Activated CD4-positive, alpha-beta T cell treated with anti-CD3 and anti-CD28 coated beads, Interleukin-2, amount 50 U/mL, for 48 hours (primary cell): ENCODE measurements at places on chromosomes 16 and 17.

DNA sequence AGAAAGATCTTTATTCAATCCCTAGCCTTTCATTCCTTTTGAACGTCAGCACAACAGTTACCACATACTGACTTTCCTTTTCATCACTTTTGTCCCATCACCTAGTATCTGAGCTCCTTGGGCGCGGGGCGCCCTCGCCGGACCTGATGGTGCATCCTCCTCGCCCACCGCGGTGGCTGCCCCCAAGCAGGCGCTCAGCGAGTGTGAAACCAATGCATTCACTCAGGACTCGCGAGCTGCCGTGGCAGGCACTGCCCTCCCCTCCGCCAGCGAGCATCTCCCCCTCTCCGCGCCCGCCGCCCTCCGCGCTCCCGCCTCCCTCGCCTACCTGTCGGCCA is 756 bp downstream of the KLHL11 start:
- no peak for DNase-seq

- DNase-seq: peak; percentile 71
Observed at GRCh38 chr16:89357055-89357816, 133.1 kb downstream of the ANKRD11 start.

- peak; percentile 57 for DNase-seq
Observed at GRCh38 chr16:47143677-47144558, at the start of gene NETO2. TSS of gene NETO2 (minus strand) at chr16:47143945. CDS start at chr16:47143612, 333 bp downstream.

DNA sequence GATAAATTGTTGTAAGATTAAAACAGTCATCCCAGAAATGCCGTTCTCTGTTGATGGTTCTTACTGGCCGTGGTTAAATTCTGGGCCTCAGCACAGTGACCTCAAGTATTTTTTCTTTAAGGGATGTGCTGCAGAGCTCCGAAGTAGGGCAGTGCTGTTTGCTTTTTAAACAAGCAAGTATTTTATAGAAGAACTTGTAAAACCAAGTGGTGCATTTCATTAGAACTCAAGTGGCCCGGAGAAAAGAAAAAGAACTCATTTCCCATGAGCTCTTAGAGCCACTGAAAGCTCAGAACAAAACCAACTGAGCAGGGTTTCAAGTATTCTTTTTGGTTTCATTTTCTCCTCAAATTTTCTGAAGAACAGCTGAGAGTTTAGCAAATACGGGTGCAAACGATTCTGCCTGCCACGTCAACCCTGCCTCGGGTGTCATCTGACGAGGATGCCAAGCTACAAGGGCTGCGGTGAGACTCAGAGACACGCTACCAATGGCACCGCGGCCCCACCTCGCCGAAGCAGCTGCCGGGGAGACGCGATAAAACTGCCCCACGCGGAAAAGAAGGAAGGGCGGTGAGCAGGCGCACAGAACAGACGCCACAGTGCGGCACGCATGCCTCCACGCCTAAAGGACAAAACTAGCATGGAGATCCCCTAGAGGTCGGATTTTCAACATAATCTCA is 6.3 kb downstream of the LMF1 start:
- DNase-seq: peak; percentile 76

- DNase-seq: no peak
Observed at GRCh38 chr17:49061524-49061943, 64.3 kb downstream of the IGF2BP1 start.

DNA sequence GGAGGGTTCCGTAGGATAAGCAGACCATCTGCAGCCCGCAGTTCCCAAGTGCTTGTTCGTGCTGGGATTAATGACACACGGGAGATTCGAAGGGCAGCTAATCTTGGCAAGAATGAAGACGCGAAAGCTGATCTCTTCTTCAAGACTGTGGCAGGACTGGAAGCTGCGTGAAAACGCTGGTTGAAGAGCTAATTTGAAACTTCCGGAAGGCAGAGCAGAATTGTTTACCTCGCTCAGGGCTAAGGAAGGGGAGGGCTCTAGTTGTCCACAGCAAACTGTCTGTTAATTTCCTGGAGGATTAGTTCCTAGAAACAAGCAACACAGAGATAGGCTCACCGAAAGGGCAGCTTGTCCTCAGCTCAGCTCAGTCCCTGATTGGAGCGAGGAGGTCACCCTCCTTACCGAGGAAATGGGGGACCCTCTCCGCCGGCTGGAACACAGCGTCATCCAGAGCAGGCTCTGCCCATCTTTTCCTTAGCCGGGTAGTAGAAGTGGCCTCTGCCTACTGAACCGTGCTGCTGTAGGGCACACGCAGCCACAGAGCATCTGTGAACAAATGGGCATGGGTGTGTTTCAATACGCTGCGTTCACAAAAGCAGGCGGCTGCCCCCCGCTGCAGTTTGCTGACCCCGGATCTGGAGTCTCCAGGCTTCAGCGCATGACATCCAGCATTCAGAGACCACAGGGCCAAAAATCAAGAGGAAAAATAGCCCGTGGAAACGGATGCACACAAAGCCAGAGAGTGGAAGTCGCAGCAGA is 16.7 kb upstream of the BAIAP2 start:
- DNase-seq: peak; percentile 41

GRCh38 chr16:89883346-89884040 is 10.1 kb downstream of the TCF25 start:
- no peak for DNase-seq

DNA sequence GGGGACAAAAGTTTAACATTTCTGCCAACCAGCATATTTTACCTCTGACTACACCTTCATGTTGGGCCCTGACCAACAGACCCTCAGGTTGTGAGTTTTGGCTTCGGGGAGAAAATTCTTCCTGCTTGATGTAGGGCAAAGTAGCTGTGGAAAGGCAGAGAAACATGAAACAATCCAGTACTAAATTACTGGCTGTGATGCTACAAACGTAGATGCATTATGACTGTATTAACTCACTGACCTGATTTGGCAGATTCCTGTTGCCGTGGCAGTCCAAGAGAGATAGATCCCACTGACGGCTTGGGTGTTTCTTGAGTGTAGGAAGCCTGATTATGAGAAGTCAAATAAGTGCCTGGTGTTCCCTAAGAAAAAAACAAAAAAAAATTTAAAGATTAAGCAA is 80.7 kb downstream of the TTC19 start:
- no peak for DNase-seq

DNA sequence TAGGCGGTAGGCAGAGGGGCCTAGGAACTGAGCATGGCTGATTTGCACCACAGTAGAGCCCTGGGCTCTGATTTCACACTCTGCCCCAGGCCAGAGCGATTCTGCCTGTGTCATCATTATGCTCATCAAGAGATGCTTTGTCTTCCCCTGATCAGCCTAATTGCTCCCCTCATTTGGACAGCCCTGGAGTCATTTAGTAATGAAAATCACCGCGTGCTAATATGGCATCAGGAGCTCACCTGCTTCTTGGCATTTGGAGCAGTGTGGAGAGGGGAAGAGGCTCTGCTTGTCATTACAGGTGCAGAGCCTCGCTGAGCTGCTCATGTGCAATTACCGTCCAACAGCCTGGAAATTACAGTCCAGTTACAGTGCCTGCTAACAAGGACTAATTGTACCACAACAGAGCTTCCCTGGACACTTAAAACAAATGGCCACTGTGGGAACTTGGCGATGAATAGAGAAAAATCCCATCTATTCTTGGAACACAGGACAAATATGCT is 157.1 kb upstream of the WSCD1 start:
- no peak for DNase-seq

GRCh38 chr17:43396491-43397060 is 2.2 kb upstream of the ARL4D start:
- no peak for DNase-seq

DNA sequence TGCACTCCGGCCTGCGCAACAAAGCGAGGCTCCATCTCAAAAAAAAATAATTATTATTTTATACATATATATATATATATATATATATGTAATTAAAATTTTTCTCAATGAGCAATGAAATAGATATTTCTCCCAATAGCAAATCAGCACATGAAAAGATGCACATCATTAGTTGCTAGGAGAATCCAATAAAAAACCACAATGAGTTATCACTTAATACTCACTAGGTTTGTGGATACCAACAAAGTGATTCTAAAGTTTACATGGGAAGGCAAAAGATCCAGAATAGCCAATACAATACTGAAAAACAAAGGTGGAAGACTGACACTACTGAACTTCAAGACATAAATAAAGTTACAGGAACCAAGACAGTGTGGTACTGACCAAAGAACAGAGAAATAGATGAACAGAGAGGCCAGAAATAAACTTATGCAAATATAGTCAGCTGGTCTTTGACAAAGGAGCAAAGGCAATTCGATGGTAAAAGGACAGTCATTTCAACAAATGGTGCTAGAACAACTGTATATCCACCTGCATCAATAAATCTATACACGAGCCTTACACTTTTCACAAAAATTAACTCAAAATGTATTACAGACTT is 13.6 kb downstream of the SMG6 start:
- no peak for DNase-seq

- DNase-seq: peak; percentile 40
Observed at GRCh38 chr16:2816751-2817339, at the start of gene PRSS21. TSS of gene PRSS21 (plus strand) at chr16:2817237. CDS start at chr16:2817269, 32 bp downstream.

DNA sequence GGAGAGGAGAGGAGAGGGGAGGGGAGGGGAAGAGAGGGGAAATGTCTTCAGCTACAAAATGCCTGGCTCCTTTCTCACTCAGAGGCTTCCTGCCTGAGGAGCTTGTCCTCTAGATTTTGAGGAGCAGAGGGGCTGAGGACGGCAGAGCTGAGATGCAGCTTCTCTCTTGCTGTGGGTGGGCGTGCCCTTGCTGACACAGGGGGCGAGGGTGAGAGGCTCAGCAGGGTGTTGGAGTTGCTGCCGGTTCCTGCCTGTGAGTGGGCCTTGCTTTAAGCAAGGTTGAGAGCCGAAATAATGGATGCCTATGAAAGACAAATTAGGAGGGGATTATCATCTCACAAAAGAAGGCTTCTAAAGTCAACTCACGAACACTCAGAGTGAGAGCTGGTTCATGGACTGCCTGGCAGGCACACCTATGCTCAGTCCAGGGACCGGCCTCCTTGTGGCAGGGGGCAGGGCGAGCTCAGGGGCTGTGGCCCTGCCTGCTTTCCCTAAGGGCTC is 215.6 kb downstream of the MSI2 start:
- DNase-seq: no peak

DNA sequence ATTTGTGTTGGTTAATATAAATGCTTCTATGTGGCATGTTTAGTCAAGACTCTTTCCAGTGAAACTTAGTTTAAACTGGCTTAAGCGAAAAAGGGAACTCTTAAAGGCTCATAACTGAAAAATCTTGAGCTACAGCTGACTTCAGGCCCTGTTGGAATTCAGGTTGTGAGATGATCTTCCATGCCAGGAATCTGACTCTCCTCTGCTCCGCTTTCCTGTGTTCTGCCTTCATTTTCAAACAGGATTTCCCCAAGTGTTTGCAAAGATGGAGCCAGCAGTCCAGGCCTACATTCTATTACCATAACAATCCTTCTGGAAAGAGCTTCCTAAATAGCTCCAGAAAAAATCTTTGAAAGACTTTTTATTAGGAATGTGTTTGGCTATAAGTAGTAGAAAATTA is 134.9 kb downstream of the NLK start:
- DNase-seq: no peak

GRCh38 chr17:48909783-48910182 is 1.6 kb downstream of the UBE2Z start:
- no peak for DNase-seq

DNA sequence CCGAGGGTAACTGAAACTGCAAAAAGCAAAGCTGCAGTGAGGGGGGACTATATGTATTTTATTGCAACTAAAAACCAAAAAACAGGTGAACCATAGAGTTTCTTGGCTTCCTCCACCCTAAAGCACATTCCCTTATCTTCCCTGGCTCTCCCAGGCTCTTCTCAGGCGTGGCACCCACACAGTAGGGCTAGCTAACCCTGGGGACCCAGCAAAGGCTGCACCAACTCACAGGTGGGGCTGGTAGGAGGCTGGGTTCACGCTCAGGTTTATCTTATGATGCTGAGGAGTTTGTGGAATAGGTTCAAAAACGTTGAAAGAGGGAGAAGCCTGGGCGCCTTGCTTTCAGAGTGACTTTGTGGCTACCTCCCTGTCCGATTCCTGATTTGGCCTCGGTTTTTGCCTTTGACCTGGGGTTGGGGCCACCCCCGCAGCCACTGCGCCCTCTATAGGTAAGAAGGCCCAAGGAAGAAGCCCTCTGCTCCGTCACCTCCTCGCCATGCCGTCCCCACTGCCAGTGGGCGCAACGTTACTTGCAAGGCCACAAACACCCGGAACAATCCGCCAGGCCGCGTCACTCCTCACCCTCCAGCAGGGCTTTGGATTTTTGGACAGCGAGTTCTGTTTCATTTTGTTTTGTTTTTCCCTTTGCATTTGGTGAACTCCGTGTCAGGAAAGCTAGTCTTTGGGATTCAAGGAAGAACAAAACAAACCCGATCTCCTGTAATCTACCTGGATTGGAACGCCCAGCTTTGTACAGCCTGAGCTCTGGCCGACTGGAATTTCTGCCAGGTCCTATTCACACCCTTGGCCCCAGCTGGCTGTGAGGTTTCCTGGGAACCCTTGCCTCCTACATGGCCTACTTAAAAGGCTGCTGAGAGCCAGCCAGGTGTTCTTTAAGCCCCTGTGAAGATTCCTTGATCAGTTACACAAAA is 60.8 kb downstream of the TBC1D16 start:
- DNase-seq: no peak

DNA sequence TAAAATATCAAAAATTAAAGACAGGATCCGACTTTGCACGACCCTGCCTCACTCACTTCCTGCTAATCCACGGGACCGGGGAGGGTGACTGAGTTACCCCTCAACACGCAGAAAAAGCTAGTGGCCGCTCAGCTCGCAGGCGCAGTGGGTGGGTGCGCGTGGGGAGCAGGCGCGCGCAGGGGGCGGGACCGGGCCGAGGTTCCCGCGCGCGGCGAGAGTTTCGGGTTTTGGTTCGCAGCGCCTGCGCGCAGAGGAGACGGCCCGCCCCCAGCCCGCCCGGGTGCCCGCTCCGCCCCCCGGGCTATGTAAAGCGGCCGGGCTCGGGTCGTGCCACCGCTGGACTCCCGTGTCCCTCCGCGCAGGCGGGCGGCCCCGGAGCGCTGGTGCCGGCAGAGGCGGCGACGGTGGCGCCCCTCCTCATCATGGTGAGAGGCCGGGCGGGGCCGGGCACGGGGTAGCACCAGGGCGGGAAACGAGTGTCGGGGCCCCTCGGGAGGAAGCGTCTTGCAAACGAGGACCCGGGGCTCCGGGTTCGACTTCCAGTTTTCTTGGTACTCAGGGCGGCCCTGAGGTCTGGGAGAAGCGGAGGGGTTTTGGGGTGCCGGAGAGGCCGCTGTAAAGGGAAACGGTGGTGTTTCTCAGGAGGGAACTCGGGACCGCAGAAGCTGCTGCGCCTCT is at the start of gene CNP:
Gene CNP, plus strand, starts transcription at position 333 of the 678 bp plus-strand sequence. Its CDS starts 90 bp downstream, at position 423.
- DNase-seq: peak; percentile 90

- no peak for DNase-seq
Observed at GRCh38 chr17:57889892-57890856, 40.3 kb upstream of the MRPS23 start.

GRCh38 chr16:917591-918061 is 53.2 kb downstream of the LMF1 start:
- no peak for DNase-seq
